ENCODE measurements at places on chromosomes 7 and 10.
A peak's percentile ranks its signal among the peaks of the same experiment; 100 is the strongest.

DNA sequence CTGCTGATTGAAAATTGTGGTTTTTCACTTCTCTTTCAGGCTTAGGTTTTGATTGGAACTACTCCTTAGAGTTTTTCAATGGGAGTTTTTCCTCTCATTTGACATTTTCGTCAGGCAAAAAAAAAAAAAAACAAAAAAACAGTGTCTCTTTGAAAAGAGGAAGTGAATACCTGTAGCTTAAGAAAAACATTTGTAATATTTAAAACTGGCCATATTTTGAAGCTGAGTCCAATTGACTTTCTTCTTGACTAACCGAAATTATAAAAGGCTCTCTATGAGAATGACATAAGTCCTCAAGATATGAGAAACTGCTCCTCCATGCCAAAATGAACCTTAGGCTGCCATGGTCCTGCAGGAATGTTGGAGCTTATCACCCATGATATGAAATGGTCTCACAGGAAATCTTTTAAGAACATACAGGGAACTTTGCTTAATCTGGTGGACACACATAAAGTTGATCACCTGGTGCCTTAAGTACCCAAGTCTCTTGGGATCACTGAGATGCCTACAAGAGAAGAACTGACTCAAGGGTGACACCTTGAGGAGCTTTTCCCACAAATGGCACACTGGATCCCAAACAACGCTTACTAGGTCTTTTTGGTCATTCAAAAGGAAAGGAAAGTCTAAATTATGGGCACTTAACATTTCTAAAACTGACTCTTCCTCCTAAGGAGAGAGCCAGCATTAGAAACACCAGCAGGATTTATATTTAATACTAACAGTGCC is 263.4 kb downstream of the CDC14C start:
- no peak for DNase-seq

DNA sequence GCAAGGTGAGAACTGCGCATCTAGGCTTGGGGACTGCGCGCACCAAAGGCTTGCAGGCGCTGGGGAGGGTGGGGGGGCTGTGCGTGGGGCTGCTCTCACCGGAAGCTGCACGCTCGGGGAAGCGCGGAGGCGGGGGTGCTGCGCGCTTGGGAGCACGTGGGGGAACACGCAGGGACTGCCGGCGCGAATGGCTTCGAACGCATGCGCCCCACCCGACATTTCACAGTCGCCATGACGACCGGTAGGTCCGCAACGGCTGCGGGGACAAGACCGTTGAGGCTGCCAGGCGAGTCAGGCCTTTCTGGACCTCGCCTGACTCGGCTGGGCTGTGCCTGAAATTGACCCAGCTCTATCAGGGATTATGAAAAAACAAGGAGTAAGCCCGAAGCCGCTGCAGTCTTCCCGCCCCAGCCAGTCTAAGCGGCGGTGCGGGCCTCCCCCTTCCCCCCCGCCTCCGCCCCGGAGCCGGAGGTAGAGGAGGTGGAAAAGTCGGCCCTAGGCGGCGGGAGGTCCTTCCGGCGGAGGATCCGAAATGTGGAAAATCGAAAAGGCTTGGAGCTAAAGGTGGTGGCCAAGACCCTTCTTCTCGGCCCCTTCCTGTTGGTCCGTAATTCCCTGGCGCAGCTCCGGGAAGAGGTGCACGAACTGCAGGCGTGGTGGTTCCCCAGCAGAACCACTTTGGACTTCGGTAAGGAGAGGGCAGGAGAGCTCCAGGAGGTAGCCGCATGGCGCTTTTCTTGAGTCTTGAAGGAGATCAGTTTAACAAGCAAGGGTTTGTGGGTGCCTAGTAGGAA is 34.9 kb upstream of the STEAP1 start:
- peak; percentile 2 for DNase-seq

- no peak for DNase-seq
Measured at GRCh38 chr10:133091316-133091715, 3.6 kb downstream of the ADGRA1 start.

GRCh38 chr7:158023157-158023556 is 564.5 kb downstream of the PTPRN2 start:
- no peak for DNase-seq

- DNase-seq: peak; percentile 18
Measured at GRCh38 chr10:98425511-98426352, 10.8 kb upstream of the PYROXD2 start.

DNA sequence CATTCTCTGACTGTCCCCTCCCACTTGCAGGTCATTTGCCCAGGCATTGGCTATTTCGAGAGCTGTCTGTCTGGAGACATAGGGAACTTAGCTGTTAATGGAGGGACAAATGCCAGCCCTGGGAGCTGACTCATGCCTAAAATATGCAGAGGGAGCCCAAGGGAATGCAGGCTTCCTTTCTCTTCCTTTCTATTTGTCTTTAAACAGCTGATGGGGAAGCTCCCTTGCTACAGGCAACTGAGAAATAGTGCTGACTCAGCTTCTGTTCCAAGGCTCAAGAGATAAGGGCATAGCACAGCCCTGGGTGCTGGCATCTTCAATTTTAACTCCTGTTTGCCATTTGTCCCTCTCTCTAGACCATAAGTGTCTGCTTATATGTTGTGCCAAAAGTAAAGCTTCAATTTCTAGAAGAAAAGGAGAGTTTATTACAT is 82.7 kb upstream of the C1GALT1 start:
- peak; percentile 94 for DNase-seq

DNA sequence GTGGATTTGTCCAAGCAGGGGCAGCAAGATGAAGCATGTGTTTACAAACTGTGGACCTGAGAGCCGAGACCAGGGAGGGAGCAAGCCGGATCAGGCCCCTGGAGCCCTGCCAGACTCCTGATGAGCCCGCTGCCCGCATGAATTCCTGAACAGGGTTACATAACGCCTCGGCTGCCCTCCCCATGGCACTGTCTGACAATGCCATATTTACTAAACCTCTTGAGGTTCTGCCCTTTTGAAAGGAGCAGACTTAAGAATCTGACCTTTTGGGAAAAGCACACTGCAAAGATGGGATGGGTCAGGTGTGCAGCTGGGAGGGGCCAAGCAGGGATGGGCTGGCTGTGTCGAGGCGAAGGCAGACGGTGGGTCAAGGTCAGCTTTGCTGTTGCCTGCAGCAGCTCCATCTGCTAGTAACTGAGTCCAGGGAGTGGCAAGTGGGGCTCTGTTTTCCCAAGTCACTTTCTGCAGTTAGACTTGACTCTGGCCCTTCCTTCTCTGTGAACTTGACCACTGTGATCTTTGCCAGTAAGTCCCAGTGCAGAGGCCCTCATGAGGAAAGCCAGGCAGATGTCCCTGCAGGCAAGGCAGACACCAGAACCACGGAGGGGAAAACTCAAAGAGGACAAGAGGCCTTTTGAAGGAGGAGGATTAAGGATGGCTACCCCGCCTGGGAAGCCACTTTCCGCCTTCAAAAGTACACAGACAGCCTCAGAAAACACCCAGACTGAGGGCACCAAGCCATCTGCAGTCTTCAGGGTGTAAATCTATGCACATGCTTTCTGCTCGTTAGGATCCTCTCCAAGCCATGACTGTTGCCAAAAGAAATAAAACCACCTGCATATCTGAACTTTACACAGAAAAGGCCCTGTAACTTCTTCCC is 175.8 kb downstream of the TNS3 start:
- DNase-seq: peak; percentile 62

DNA sequence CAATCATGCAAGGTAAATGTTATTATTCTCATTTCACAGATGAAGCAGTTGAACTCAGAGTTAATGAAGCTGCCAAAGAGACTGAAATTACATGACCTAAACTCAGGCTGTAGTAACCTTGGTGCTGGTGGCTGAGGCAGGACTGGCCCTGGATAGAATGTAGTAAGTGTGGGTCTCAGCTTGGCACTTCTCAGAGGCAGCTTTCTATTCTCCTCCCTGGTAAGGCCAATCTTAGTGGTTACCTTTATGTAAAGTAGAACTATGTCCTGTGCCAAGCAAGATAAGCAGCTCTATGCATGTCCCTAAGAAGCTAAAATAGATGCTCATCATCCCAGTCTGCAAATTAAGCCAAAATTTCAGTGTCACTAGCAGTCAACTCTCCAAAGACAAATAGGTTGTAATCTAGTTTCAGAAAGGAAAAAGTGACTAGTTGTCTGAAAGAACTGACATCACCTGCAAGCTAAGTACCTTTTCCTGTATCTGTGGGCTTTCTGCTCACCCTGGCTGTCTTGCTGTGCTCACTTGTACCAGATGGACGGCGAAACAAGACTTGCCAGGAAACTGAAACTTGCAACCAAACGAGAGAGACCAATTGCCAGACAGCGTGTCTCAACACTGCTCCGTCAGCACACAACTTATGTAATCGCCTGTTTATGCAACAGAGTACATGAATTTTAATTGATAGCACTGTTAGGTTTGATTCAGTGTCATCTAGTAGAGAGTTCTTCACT is 43.7 kb downstream of the CH25H start:
- no peak for DNase-seq

- no peak for DNase-seq
Measured at GRCh38 chr7:82697897-82698296, 254.3 kb upstream of the CACNA2D1 start.

GRCh38 chr7:35259523-35259908 is 5.6 kb upstream of the TBX20 start:
- DNase-seq: peak; percentile 7

DNA sequence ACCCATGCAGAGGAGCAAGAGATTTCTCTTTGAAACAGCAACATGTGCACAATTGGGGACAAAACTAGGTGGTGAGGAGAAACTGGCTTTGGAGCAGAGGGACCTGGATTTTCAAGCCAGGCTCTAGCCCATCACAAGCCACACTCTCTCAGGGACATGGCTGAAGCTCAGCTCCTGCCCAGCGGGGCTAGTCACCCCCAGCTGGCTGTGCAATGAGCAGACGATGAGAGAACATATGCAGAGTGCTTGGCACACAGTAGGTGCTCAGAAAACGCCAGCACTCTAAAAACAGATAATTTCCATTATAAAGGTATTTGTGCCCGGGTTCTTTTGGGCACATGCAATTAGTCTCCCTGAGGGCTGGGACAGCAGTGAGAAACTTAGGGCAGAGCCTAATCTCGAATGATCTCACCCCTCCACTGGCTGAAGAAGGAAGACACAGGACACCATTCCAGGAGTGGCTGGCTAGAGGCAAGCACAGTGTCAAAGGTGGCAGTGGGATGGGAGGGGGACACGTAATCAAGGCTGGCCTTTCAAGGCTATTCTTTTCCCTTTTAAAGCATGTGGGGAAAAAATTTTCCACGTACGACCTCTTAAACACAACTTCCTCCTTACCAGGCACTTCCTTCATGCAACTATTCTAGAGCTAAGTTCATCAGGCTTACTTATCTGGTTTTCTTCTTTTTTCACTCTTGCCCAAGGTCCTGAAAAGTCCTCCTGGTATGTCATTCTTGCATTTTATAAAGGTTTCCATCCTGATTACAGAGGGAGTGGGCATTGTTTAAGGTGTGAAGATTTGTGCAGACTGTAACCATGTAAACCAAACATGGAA is 15.1 kb downstream of the FAM53B start:
- DNase-seq: no peak

DNA sequence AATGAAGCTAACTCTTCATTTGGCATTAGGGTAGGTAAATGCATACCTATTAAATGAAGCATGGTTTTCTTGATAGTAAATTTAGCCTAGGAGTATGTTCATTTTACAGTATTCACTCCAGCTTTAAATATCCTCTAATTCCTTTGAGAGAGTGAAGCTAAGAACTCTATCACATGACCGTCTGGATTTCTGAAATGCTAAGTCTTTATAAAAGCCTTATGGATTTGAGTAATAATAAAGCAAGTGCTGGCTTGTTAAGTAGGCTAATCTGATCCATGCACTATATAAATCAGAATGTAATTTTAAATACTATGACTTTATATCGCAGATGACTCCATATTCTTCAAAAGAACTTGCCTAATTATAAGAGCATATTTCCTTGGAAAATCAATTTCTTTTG is 64.8 kb downstream of the REEP3 start:
- no peak for DNase-seq

DNA sequence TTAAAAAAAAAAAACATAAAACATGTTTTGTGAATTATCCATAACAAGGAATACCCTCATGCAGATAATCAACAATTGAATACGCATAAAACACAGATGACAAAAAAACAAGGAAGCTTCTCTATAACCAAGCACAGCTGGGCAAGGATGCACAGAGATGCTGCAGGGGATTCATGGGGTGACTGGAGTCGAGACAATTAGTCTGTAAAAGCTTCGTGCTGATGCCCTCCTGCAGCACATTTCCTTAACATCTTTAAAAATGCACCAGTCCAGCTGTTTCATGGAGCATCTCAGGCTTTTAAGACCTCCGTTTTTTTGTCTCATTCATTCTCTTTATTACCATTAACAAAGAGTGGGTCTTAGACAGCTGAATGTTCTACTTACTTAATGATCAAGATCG is 794.0 kb upstream of the C7orf33 start:
- no peak for DNase-seq

DNA sequence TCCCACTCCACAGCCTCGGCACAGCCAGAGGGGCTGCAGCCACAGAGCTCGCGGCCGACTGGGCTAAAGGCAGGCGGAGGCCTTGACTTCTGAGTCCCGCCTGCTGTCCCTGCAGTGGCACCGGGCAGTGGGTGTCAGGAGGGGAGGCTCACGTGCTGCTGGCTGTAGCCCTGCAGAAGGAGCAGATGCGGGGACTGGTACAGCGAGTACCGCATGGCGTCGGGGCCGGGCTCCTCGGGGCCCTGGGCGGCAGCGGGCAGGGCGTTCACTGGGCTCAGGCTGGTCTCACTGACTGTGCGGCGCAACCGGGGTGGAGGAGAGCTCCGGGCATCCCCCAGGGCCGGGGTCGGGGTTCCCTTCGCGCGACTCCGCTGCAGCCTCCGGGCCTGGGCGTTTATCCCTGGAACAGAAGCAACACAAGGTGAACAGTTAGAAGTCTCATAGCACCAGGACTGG is 25.6 kb downstream of the PAPOLB start:
- no peak for DNase-seq

DNA sequence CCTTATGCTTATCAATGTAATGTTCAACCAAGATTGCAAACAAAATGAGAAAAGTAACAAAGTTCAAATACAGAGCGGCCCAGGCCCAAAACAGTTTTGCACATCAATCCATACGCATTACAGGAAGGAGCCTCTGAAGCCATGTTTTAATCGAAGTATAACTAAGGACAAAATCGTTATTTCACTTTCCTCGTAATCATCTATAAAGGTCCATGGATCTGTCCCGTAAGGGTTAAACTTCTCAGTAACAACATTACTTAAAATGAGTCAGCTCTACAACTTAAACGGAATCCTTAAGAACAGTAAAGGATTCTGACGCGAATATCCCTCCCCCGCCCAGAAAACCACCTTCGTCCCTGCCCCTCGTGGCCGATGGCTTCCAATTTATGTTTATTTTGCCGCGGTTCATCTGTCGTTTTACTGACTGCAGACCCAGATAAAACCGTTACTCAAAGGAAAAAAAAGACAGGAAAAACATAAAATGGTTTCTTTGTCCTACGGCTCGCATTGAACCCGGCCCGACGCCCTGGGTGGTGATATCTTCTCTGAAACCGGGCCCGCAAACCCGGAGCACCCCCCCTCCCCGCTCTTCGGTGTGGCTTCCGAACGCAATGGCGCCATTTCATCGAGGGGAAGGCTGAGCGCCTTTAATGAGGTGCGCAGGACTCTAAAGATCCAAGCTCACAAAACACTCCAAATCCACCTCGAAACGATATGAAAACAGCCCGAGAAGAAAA is 1.1 kb downstream of the HNRNPA2B1 start:
- no peak for DNase-seq

- no peak for DNase-seq
Measured at GRCh38 chr10:2445370-2445769, 622.0 kb upstream of the PFKP start.

- no peak for DNase-seq
Measured at GRCh38 chr7:134740376-134740775, 39.1 kb upstream of the CALD1 start.

Data from astrocyte of the spinal cord (primary cell).